ENCODE measurements at places on chromosomes 7 and 10.

- DNase-seq = no peak
Observed at GRCh38 chr10:62689712-62690111, 114.8 kb upstream of the ADO start.

DNA sequence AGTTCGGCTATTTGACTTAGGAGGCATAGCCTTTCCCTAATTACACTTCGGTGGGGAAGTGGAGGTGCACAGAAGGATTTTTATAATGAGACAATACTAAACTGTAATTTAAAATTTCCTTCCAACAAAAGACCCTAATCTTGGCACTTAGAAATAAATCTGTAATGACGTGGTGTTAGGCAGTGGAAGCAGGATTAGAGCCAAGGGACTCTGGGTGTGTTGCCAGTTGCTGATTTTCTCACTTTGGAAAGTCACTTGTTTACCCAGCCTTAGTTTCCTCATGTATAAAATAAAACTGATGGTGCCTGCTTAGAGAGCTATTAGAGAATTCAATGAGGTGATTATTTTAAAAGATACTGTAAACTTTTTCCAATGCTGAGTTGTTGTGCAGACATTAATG is 287.2 kb downstream of the AUTS2 start:
- no peak for DNase-seq

DNA sequence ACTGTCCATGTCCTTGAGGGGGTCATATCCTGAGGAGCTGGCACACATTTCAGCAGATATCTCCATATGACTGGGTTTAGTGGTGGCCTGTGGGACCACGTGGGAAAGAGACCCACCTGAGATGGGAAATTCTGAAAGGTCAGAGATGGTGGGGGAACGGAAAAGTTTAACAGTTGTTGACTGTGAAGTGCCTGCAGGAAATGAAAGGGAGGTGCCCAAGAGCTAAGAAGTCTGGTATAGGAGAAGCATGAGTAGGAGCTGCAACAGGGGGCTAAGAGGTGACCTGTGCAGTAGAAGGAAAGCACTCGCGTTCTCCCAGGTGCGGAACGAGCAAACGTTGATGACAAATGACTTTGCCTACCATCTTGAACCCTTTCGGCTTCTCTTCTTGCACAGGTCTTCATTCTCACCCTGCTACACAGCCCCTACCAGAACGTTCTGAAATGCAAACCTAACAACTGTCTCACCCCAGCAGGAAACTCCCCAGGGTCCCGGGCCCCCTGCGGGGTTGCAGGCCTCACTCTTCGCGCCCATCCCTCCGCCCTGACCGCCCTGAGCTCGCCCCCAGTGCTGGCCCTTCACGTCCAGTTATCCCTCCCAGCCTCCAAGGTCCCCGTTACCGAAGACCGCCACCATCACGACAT is 9.8 kb upstream of the FXYD4 start:
- no peak for DNase-seq

DNA sequence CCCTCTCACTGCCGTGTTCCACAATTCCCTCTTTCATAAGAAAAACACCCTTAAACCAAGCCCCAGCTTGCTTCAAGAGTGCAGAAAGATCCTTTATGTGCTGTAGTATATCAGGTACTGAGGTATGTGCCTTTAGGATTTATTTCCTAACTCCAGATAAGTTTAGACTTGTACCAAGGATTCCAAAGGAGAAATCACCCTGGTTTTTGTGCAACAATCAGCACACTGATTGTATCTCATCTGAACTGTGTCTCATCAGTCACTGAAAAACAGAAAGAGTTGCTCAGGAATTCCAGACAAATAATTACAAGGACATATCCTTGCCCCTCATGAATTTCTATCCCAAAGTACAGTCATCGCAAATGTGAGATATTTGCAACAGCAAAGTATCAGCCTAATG is 77.2 kb upstream of the PTPRZ1 start:
- DNase-seq = no peak

DNA sequence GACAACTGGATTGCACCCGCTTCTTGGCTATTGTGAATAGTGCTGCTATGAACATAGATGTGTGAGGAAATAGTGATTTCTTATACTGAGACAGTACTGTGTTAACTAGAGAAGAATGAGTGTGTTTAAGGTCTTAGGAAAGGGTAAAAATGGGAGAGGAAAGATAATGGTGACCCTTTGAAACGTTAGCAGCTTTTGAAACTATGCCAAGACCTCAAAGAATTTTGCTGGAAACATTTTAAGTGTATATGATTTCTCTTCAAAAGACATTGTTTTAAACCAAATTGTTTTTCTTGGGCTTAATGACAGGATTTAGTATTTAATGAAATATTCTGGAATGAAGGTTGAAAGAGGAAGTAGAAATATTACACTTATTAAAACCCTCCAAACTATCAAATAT is 100.8 kb upstream of the ARHGAP21 start:
- DNase-seq = no peak

Measured in GM12878 (cell line).